Femur (tissue), 1 donor: ENCODE measurements at places on chromosomes 13 and 19.

DNA sequence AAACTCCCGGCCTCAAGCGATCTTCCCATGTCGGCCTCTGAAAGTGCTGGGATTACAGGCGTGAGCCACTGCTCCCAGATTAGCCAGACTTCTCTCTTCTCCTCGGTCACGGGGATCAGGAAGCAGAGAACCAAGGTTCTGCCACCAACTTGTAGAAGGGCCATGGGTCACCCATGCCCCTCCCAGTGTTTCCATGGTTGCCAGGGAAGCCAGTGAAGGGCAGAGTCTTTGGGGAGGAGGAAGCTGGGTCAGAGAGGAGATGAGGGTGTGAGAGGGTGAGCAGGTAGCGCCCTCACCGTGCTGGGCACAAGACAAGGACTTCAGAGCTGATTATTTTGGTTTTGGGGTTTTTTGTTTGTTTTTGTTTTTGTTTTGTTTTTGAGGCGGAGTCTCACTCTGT lies 77.1 kb downstream of the GNG7 start:
- no peak for DNase-seq

GRCh38 chr13:113407531-113408393 lies 43.8 kb upstream of the GRTP1 start:
- no peak for DNase-seq

DNA sequence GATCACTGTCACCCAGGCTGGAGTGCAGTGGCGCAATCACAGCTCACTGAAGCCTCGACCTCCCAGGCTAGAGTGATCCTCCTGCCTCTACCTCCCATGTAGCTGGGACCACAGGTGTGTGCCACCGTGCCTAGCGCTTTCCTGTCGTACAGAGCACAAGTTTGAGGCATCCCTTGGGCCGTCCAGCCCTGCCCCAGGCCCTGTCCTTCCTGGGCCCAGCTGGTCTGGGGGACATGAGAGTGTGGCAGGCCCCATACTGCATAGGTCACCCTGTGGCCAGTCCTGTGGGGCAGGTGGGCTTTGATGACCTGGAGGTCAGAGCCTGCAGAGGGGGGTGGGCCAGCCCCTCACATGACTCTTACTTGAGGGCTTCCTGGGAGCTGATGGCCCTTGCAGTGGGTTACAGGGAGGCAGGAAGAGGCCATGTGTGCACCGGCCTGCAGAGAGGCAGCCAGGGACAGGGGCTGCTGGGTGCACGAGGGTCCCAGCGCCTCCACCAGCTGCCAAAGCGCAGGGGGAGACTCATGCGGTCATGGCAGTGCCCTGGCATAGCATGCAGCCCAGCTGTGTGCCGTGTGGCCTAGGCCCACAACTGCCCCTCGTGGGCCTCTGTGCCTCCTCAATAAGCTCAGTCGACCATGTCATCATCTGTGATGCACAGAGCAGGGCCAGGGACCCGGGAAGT lies 61.4 kb downstream of the KDM4B start:
- DNase-seq: no peak

DNA sequence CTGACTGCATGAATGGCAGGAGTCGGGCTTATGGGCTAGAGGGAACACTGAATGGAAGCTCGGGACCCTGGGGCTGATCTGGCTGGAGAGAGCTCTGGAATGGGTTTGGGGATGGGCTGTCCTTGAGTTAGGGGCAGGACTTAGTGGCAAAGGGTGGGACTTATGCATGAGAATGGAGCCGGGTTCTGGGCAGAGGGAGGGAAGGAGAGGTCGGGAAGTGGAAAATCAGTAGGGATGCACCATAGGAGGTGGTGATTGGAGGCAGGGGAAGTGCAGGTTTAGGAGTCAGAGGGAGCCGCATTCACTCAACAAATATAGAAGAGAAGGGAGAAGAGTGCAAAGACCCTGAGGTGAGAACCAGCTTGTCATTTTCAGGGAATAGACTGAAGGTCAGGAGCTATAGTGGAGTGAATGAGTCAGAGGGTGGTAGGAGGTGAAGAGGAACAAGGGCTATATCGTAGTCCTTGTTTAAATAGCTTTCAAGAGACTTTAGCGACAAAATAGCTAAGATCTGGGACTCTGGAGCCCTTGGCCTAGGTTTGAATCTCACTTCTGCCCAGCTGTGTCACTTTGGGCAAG lies 748 bp downstream of the RAB4B start:
- DNase-seq: no peak

- no peak for DNase-seq
Observed at GRCh38 chr13:97131447-97131846, 90.7 kb upstream of the MBNL2 start.
